Left cardiac atrium (tissue), 4 donors: ENCODE measurements at places on chromosomes 2 and 18.

DNA sequence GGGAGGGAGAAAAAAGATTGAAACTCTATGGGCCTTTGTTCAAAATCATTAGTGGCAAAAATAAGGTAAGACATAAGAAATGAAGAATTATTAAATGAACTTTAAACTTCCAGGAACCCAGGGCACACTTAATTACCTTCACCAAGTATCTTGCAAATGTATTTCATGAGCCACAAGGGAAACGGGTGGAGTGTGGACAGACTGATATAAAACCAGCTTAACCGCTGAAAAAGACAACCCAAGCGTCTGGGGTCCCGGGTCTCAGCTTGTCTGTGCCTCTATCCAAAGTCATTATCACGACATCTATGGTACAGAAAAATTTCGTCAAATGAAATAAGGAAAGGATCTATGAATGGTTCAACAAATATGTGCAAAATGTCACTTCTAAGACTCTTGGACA lies 13.9 kb upstream of the MBOAT2 start:
- no peak for DNase-seq

DNA sequence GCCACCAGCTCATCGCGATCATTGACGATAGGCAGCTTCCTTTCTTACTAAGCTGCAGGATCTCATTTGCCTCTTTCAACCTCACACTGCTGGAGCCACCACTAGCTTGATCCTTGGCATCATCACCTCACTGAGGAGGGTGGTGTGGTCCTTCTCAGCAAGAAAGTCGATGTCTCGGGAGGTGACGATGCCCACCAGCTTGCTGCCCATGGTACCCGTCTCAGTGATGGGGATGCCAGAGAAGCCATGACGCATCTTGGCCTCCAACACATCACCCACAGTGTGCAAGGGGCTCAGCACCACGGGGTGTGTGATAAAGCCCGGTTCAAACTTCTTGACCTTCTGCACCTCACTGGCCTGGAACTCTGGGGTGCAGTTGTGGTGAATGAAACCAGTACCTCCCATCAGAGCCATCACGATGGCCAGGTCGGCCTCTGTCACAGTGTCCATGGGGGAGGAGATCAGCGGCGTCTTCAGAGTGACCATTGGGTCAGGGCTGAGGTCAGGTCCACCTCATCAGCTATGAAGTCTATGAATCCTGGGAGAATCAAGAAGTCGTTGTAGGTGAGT lies 22.5 kb downstream of the CFLAR start:
- DNase-seq = no peak

DNA sequence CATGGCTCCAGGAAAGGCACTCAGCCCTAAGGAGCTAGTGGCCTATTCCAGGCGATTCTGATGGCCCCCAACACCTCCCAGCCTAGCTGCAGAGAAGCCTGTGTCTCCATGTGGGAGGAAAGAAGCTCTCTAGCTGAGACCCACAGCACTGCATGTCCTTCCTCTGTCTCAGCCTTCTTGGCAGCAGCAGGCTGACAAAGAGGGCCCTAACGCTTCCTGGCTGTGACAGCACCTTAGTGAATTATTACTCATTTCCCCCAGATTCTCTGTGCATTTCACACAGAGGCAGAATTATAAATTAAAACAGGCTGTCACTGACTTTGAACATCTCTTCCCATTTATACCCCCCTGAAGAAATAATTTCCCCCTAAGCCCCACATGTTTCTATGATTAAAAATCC lies 206.8 kb downstream of the CLIP4 start:
- DNase-seq = no peak

DNA sequence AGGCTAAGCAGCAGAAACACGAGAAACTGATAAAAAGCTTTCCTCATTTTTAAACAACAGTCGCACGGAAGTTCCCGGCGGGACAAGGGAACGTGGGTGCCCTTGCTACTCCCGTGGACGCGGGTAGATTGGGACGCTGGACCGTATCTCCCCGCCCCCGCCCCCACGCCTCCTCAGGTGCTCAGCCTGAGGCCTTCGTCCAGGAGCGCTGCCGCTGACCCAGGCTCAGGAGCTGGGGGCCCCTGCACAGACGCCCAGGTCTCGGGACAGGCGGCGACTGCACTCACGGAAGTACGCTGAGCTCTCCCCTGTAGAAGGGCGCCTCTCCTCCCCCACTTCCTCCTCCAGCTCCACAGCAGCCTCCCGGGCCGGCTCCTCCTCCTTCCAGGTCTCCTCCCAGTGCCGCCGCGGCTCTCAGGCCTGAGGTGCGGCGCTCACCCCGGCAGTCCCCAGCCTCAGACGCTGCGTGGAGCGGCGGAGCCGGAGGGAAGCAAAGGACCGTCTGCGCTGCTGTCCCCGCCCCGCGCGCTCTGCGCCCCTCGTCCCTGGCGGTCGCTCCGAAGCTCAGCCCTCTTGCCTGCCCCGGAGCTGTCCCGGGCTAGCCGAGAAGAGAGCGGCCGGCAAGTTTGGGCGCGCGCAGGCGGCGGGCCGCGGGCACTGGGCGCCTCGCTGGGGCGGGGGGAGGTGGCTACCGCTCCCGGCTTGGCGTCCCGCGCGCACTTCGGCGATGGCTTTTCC lies at the start of gene ITGAV:
TSS of gene ITGAV (plus strand) at position 445 of the 738 bp plus-strand sequence. CDS start at position 728, 283 bp downstream.
- peak; percentile 96 for DNase-seq

GRCh38 chr2:142687075-142687474 lies 190.4 kb upstream of the KYNU start:
- DNase-seq = no peak

DNA sequence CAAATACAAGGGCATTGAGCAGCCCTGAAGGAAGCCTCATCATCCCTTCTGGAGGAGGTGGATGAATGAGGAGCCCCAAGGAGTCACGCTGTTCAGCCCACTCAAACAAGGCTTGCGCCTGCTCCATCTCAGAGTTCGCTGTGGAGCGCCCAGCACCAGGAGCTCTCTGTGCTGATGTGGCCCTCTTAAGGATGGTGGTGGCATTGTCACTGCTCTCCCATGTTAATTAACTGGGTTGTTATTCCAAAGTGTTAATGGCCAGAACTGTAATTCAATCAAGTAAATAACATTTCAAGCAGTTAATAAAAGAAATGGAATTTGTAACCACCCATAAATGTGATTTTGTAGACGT lies 726.0 kb upstream of the RAB6C start:
- DNase-seq = peak; percentile 27

DNA sequence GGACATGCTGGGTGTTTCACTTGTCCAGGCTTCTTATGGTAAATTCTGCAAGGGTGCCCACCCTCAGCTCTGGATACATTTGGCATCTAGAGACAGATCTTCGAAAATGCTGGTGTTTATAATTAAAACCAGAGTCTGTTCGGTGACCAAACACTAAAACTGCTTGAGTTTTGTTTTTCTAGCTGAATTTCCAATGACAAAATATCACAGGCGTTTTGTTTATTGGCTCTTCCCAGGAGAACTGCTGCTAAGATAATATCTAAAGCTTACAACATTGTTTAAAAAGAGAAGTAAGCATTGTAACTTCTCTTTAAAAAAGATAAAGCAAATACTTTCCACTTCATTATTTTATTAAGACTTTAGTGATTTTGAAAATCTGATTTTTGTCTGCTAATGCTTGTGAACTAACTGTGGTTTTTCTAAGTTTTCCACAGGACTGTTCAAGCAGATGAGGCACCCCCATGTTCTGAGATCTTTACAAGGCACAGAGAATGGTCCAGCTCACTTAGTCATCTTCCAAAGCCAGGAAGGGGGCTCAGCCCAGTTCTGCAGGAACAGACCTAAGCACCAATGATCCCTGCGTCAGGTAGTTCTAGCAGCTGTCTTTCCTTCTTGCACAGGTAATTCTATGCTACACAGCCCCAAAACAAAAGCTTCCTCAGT lies 94.8 kb upstream of the LTBP1 start:
- DNase-seq = no peak

DNA sequence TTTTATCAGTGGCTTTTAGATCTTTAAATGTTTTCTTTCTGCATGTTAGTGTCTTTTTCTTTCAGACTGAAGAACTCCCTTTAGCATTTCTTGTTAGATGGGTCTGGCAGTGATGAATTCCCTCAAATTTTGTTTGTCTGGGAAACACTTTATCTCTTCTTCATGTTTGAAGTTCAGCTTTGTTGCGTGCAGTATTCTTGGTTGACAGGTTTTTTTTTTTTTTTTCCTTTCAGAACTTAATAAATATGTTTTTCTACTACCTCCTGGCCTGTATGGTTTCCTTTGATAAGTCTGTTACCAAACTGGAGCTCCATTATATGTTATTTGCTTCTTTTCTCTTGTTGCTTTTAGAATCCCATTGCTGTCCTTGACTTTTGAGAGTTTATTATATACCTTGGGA lies 89.8 kb upstream of the ACKR3 start:
- no peak for DNase-seq

GRCh38 chr2:29262681-29263260 lies 147.6 kb downstream of the CLIP4 start:
- no peak for DNase-seq

- no peak for DNase-seq
Measured at GRCh38 chr2:211407076-211407475, 850.7 kb downstream of the CPS1 start.

DNA sequence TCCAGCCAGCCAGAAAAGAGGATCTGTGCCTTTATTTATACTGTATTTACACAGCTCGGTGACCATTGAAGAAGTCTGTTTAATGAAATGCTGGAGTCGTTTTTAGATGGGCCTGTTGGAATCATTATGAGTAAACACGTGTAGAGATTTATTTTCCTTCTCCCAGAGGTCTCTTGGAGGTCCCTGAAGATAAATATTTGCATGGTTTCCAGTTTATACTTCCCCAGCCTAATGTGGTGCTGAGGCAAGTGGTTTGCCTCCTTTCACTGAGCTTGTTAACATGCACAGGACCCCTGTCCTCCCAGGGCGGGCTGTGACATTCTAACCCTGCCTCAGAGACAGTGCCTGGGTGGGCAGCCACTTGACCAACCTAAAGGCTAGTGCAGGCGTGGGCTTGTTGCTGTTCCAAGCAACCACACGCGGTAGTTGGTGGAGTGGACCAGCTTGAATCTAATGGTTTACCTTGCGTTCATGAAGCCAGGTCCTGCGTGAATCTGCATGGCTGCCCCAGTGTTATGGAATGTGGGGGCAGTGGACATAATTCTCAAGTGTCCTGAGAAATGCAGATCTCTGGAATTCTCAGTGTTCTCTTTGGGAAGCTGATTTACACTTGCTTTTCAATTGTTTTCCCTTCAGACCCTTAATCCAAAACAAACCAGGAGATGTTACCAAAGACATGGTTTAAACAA lies 130.2 kb upstream of the DLX2 start:
- no peak for DNase-seq

DNA sequence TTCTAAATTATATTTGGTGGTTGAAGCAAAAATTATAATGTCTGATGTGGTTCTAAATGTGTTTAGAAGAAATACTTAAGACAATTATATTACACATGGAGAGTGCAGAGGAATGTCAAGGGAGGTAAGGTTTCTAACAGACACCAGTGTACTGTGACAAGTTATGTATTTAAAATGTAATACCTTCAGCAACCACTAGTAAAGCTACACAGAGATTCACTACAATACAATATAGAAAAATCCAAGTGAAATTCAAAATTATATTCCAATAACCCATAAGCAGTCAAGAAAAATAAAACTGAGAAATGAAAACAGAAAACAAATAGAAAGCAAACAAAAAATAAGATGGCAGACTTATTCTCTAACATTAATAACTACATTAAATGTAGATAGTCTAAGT lies 249.5 kb upstream of the KLHL14 start:
- no peak for DNase-seq

GRCh38 chr2:105647731-105648130 lies 97.0 kb upstream of the NCK2 start:
- DNase-seq = no peak

GRCh38 chr2:111691164-111691875 lies 192.7 kb downstream of the ANAPC1 start:
- DNase-seq = no peak

DNA sequence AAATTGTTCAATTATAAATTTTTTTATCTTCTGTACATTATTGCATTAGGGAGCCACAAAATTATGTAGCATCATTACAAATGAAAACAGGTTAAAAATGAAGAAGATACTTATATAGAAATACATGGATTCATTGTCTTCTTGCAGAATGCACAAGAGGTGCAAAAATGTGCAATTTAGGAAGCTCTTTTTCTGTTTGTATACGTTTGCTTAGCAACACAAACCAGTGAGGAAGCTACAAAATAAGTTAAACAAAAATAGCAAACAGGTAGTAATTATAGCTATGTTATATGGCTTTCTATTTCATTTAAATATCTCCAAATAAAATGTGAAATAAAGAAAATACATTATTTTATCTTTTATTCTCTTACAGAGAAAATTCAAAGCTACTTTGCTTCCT lies 177.6 kb upstream of the SESTD1 start:
- no peak for DNase-seq

DNA sequence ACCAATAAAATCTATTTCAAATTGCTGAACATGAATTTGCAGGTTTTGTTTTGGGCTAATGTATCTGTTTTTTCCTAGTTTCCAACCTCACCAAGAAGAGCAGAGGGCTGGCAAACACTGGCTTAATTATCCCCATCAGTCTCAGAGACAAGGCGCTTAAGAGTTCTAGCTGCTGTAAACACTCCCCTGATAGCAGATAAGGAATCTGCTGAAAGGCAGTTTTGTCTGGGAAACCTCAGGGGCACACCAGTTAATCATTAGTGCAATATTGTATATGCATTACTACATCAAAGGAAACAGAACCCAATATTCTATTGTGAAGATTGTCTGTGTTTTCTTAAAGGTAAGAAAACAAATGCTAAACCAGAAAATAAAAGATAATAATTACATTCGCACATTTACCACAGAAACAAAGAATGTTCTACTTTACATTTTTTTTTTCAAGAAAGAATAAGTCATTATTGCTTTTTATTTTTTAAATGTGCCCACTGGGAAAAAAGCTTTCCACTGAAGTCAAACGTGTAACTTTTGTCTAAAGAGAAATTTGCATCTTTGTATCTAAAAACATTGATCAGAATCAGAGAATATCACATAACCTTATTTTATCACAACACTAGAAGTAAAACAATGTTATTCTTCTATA lies 179.1 kb downstream of the ERBB4 start:
- no peak for DNase-seq

- no peak for DNase-seq
Measured at GRCh38 chr2:49240608-49241007, 86.3 kb upstream of the FSHR start.

DNA sequence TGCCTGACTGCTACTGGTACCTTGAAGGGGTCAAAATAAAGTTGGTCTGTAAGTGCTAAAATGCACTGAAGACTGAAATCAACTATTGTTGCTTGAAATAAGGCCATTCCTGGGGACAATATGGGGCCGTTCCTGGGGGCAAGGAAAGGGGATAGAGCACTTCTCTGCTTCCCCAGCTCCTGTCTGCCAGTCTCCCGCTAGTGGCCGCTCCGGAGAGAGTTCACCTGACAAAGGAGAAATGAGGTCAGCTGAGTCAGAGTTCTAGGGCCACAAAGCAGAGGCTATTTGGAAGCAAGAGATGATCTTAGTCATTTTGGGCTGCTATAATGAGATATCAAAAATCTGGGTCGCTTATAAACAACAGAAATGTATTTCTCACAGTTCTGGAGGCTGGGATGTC lies 345.9 kb downstream of the TSN start:
- no peak for DNase-seq
